Karpas-422 (cell line): ENCODE measurements at places on chromosomes 12 and 14.

DNA sequence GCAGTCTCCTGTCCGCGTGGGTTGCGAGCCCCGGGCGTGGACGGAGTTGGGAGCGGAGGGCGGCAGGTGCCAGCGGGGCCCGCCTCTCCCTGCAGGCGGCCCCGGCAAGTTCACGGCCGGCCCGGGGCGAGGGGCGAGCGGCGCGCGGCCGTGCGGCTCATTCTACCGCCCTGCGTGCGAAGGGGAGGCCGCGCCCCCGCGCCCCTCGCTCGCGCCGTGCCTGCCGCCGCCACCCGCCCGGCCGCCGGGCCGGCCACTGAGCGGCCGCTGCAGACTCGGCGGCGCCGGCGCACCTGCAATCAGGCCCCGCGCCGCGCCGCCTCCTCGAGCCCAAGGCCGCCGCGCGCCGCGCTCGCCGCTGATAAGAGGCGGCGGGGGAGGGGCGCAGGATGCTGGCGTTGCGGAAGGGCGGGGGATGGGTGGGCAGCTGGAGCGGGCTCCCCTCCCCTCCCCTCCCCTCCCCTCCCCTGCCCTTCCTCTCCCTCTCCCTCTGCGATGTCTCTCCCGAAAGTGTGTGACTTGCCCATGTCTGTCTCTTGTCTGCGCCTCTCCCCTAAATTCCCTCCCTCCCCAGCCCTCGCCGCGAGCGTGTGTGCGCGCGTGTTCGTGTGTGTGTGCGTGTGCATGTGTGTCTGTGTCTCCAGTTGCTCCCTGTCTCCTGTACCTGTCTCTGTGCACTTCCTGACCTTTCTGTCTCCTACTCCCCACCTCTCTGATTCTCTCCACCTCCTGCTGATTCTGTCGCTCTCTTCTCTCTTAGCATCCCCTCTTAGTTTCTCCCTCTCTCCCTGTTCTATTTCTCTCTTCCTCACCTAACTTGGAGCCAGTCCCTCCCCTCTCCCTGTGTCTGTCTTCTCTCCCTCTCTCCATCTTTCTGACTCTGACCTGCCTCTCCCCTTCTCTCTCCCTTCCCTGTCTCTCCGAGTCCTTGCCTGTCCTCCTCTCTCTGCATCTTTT, 768.1 kb upstream of the TBX3 start:
- DNase-seq, result no peak

DNA sequence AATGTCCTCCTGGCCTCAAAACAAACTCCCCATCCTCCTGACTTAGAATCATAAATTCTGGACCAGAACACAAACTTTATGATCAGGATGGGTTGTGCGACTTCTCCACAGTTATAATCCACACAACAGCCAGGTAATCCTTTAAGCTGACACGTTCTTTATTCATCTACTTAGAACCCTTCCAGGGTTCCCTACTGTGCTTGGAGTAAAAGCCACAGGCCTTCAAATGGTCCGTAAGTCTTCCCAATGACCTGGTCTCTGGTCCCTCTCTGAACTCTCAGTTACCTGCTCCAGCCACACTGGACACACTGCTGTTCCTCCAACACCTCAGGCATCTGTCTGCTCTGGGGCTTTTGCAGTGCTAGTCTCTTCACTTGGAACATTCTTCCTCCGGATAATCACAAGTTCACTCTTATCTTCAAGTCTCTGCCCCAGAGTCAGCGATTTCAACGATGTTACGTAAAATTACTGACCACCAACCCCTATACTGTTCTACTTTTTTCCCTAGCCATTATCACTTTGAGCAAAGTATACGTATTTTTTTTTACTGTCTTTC, 1.7 kb upstream of the RNASE7 start:
- DNase-seq, result no peak

DNA sequence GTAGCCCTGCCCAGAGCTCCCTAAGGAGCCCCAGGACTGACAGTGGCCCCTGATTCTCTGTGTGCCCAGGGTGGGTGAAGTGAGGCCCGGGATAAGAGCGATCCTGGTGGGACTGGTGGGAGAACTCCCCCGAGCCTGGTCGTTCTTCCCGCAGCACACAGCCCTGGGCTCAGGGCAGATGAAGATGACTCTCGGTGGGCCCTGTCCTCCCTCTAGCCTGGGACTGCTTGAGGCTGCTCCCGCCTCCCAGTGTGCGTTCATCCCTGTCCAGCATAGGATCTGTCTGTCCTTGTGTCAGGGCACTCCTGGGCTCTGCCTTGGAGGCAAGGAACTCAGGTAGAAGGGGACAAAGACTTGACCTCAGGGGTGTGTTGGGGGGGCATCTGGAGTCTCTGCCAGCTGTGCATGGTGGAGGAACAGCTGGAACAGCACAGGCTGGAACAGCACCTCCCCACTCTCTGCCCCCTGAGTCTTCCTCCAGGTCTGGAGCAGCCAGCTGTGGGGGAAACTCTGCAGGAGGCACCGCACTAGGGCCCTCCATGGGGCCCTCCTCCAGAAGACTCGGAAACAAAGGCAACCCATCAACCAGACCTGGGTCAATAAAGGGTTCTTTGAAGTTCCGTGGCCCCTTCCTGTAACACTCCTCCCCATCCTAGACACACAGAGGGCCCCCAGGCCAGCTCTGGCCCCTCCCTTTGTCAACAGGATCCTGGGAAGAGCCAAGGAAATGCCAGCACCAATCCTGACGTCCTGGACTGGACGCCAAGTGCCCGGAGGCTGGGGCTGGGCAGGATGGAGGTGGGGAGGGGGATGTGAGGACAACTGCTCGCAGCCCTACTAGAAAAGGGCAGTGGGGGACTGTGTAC, 15.9 kb downstream of the FAIM2 start:
- DNase-seq, result no peak

GRCh38 chr12:115338566-115339294, 654.8 kb upstream of the TBX3 start:
- DNase-seq, result no peak

- DNase-seq, result no peak
Measured at GRCh38 chr14:22460461-22461195, 128.4 kb downstream of the DAD1 start.

DNA sequence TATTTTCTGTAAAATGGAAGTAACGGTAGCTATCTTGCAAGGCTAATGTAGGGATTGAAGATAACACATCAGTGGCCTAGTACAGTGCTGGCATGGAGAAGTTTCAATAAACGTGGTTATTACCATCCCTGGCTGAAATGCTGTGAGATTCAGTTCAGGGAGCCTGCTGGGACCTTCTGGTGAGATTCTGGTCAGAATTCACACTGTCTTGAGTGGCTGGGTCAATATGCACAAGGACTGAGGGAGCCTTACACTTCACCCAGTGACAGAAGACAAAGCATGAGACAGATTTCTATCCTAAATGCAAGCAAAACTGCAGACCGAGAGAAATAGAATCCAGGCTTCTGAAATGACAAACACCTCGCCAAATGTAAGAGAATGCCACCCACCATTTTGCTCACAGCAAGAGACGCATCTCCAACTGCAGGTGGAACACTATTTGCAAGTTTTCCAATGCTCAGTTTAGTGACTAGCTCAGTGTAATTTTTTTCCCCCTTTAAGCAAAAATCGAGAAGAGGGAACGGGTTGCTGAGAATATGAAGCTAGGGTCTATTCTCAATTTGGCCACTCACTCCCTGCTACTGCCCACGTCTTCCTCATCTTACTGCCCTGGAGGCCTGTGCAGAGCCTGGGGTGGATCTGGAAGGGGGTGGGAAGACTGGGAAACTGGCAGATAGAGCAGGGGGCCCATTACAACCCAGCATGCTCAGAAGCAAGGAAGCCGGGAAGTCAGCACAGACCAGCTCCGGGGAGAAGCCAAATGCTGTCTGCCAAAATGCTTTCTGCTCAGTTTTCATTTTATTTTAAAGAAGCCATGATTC, 201.3 kb downstream of the TTC7B start:
- DNase-seq, result no peak

DNA sequence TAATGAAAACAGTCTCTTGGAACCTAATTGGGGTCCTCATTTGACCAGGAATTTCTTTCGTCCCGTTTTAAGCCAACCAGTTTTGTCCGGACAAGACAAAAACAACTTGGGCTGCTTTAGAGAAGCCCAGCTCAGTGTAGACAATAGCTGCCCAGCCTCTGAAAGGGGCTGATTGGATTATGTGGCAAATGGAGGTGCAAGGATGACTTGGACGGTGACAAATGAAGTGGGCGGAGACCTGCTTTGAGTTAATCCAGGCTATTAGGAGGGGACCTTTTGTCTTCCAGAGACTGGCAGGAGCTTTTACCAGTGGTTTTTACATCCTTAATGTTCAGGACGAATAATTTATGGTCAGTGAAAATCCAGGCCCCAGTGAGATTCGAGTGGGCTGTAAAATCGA, 4.8 kb downstream of the MEG3 start:
- no peak for DNase-seq

GRCh38 chr14:82805892-82806825, 1272.5 kb upstream of the SEL1L start:
- no peak for DNase-seq

DNA sequence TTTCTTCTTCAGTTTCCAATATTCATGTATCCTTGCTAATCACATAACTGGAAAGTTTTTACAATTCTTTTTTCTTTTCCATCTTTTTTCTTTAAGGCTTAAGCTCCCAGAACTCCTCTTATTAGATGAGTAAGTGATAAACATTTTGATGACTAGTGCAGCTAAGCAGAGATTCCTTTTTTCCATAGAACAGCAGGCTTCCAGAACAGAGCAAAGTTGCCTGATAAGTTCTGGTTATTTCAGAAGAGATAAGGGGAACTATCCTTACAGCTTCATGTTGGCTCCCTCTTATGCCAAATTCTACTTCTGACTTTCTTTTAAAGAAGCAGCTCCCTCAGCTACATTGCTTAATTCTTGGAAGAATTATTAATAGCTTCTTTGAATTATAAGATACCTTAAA, 194.7 kb upstream of the FAR2 start:
- DNase-seq, result no peak
